ENCODE measurements at places on chromosomes 1 and 21. TPM values are rescaled to one million over a fixed set of nuclear protein-coding genes. Genes with fewer than 3 reads are reported as not detected.

DNA sequence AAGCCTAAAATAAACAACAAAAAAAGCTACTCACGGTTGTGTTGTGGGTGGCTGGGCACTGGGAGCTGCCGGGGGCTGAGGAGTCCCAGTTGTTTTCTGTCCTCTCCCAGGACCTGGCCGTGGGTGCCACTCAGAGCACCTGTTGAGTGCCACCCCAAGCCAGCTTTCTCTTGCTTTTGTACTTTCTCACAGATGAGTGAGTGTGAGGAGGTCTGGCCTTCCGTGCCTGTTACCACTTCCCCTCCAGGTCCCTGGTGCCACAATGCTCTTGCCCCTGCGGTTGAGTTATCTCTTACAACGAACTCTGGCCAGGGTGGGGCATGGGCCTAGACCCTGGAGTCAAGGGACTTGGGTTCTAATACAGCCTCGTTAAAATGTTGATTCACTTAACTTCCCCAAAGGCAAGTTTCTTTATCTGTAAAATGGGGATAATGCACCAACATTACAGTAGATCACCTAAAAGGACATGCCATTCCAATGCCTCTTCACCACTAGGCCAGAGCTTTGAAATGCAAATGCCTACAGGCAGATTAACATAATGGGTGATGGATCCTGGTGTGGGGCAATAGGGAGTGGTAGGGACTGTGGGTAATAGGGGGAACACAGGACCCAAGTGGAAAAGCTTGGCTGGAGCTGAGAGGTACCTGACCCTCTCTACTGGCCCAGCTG, at the start of gene CNR2:
TSS of gene CNR2 (minus strand) at position 151 of the 669 bp plus-strand sequence. CDS start 37,745 bp downstream, outside the sequence.
- no peak for DNase-seq

GRCh38 chr1:151708891-151709290, 7.7 kb downstream of the CELF3 start:
- DNase-seq, result no peak

DNA sequence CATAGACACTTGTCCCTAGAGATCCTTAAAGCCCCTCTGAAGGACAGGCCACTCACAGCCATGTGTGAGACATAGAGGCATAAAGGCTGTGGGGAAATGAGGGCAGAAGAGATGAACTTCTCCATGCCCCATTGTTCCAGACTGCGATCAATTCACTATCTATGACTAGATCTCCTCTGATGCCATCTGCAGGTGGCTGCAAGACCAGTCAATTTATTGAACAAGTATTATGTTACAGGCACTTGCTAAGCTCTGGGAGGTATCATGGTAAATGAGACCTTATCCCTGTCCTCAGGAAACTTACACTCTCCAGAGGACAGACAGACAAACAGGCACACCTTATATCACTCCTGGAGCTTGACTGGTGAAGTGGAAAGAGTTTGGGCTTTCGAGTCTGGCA, 22.9 kb downstream of the UBIAD1 start:
- DNase-seq, result no peak

- no peak for DNase-seq
Measured at GRCh38 chr1:3725366-3725765, 26.9 kb upstream of the CCDC27 start.

- peak; percentile 80 for DNase-seq
Measured at GRCh38 chr1:185804206-185804605, 70.0 kb downstream of the HMCN1 start.

DNA sequence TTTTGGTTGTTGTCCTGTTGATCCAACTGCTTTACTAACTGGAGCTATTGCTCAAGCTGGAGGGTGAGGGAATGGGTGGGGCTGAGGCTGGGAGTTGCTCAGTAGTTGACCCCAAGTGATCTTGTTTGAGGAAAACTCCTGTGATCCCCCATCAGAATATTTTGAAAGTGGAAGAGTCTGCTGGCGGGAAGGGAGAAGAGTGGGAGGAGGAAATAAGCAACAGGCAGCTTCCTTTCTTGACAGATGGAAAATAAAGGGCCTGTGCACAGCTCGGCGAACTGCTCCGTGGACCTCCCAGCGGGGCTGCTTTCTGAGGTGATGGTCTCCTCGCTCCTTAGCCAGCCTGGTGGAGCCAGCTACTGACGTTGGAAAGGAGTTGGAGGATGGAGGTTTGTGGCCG, 199.1 kb upstream of the LMO4 start:
- DNase-seq, result no peak

- no peak for DNase-seq
Measured at GRCh38 chr21:46621457-46622182, 13.9 kb upstream of the PRMT2 start.

DNA sequence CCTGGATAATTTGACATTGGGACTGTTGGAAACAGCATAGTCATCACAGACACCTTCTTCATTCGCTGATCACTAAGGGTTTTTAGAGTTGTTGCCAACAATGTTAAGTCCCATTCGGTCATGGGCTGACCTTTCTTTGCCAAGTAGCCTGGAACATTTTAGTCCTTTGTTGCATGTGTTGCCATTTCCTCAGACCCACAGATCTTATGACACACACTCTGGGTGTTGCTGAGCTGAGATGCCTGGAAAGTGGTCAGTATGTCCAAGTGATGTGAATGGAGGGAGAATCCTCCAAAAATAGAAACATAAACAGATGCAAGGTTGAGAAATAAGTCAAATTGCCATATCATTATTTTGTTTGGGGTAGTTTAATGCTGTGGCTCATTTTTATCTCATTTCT, 61.5 kb upstream of the GJA5 start:
- peak; percentile 76 for DNase-seq

GRCh38 chr1:197695961-197696360, 79.3 kb downstream of the DENND1B start:
- DNase-seq, result no peak

DNA sequence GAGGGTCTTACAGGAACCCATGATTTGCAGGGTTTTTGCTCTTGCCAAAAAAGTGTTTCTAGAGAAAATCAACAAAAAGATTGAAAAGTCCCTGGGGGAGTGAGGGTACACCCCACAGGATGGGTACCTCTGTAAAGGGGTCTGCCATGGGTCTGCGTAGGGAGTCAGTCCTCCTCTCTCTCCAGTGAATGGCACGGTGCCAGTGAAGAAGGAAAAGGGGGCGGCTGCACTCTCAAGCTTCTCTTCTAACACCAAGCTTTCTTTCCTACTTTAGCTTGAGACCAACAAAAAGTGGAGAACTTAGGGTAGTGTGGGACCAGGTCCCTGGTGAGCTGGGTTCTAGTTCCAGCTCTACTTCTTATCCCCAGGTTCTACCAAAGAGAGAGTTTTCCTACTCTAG, 87.4 kb downstream of the GLUL start:
- no peak for DNase-seq

GRCh38 chr1:38052750-38053415, 6.3 kb upstream of the POU3F1 start:
- DNase-seq, result no peak

- DNase-seq, result no peak
Measured at GRCh38 chr1:24984800-24985522, 54.9 kb upstream of the RUNX3 start.

DNA sequence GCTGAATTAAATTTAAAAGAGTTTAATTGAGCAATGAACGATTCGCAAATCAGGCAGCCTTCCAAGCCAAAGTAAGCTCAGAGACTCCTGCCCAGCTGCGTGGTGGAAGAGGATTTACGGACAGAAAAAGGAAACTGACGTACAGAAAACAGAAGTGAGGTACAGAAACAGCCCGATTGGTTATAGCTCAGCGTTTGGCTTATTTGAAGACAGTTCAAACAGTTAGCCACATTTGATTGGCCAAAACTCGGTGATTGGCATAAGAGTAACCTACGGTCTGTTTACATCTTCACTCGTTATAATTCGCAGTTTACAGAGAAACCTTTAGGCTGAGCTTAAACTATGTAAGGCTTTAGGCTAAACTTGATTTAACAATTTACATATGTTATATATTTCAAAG, 46.9 kb downstream of the CR1L start:
- DNase-seq, result no peak

GRCh38 chr1:198741744-198742143, 102.9 kb downstream of the PTPRC start:
- no peak for DNase-seq

GRCh38 chr21:17146426-17146825, 366.4 kb upstream of the CXADR start:
- no peak for DNase-seq

- DNase-seq, result no peak
Measured at GRCh38 chr1:182299728-182300616, 91.6 kb downstream of the GLUL start.

DNA sequence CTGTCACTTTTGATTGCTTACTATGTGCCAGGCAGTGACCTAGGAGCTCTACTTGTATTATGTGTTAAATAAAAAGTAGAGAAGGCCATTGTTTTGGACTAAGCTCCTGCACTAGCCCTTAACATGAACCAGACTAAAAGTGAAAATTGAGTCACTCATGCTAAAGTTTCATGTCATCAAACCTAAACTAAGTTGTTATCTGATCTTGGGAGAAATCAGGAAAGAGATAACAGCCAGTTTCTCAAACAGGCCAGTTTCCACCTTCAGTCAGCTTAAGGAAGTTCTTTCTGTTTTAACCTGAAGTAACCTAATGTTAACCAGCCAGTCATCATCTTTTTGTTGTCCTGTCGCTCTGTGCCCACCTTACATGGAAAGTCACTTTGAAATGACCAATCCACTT, 102.1 kb upstream of the MARK1 start:
- DNase-seq, result no peak

- DNase-seq, result no peak
Measured at GRCh38 chr1:99675292-99675691, 29.4 kb downstream of the PALMD start.

DNA sequence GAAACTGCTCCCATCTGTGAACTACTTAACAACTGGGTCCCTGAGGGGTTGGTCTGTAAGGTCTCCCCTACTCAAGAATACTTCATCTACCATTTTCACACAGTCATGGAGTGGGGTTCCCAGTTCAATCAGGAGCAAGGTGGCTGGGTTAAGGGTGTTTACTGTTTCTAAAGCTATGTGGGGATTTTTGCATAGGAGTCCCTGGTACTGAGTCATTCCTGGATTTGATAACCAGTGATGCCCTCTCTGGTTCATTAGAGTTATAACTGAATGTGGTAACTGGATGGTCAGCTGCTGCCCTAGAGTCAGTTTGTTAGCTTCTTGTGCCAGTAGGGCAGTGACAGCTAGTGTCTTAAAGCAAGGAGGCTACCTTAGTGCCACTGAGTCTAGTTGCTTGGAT, 29.4 kb upstream of the KCNJ15 start:
- no peak for DNase-seq

- DNase-seq, result no peak
Measured at GRCh38 chr1:234918961-234919761, 209.5 kb downstream of the TOMM20 start.

GRCh38 chr1:31073044-31073443, 7.5 kb upstream of the PUM1 start:
- no peak for DNase-seq

DNA sequence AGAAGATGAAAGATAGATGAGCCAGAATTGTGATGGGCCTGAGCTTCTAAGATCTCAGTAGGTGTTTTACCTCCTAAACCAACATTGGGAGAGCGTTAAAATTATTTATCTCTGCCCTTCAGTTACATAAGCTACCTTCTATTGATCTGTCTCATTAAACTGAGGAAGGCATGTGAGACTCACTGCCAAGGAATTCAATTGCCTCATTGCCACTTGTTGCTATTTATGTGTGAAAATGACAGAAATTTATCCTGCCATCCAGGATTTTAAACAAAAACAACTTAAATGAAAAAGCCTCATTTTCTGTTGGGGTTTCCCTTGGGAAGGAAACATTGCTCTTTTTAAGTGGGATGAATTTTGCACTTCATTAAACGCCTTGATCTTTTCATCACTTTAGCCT, 78.7 kb upstream of the RUNX1 start:
- DNase-seq, result peak; percentile 49

DNA sequence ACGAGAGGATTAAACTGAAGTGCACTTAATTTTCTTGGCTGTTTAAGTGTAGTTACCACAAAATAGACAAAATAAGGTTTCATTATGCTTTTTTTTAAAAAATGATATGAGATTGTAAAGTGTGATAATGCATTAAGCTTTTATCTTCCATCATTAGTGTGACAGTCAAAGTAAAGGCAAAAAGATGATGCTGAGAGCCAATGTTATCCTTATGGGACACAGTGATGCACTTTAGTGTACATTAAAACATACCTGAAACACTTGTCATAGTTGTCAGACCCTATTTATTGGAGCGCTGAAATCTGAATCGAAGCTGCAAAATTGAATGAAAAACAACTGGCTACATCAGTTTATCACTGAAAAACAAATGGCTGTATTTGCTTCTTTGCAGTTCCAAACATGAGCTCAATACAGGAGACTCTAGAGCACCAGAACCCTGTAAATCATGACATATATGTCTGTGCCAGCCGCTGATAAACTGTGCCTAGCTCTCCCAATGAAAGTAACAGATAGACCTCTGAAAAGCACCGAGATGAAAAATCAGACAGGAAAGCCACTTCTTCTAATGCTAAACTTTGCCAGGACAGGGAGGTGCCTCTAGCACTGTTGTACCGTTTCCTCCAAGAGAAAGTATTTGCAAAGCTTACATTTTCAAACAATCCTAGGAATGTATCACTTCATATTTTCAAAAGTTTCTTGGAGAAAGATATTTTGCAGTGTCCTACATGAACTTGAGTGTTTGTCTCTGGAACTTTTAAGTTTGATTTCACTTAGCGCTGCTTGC, 120.7 kb upstream of the TMPRSS15 start:
- DNase-seq, result no peak

DNA sequence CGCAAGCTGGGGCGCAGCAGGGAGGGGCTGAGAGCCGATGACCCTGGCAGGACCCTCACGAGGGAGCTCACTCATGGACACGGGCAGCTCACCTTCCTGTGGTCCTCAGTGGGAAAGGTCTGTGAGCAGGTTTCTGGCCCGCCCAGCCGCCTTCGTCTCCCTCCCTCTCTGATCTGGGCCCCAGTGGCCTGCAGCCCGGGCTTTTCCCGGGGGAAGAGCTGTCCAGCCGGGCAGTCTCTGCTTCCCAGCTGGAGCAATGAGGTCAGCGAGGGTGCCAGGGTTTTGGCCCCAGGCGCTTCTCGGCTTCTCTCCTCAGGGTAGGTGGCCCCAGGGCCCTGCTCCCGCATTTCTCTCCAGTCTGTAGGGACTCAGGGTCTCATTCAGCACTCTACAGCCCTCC, 22.2 kb upstream of the ARHGEF16 start:
- DNase-seq, result no peak

DNA sequence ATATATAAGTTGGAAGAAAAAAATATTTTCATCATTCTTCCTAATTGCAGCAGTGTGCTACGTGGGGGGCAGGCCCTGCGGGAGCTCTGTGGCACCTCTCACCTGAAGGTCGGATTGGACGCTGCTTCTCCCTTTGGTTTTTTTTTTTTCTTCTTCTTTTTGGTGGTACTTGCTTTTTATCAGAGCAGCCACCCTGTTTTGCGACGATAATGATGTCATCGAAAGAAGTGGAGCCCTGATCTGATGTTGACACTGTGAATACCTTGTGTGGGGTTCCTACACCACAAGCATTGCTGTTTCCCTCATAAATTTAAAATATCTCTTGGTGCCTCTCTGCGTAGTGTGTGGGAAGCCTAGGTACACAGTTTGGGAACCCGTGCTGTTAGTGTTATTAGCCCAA, 5.5 kb downstream of the TRAPPC10 start:
- DNase-seq, result no peak

- DNase-seq, result no peak
Measured at GRCh38 chr1:181989261-181989920, 72.1 kb downstream of the ZNF648 start.

GRCh38 chr1:202203238-202204039, 9.8 kb downstream of the LGR6 start:
- DNase-seq, result no peak

PPFIA4 gene
- 12.4 TPM for total RNA-seq

STUM gene
- not detected for total RNA-seq

FCMR gene
- total RNA-seq, result 0.05 TPM

GJA8 gene
- total RNA-seq, result not detected

TEX38 gene
- not detected for total RNA-seq

RUNX3 gene
- not detected for total RNA-seq

RIMKLA gene
- 1.0 TPM for total RNA-seq

FMO3 gene
- not detected for total RNA-seq
